Bronchus fibroblast of lung (primary cell): ENCODE measurements at places on chromosomes 6 and 20. TPM values are rescaled to one million over a fixed set of nuclear protein-coding genes. Genes with fewer than 3 reads are reported as not detected.

The ZNF334 gene
- total RNA-seq: 1.7 and 1.8 TPM in 2 replicates

The TNFRSF21 gene
- 6.7 and 8.2 TPM in 2 replicates for total RNA-seq

The METTL24 gene
- not detected in 2 replicates for total RNA-seq

The KIAA0408 gene
- total RNA-seq: 0.30 and 0.84 TPM in 2 replicates

The HTR1B gene
- total RNA-seq: 2.2 and 3.5 TPM in 2 replicates

The SLC22A1 gene
- under 0.01 TPM in 1 of 2 replicates, not detected in the other for total RNA-seq

The GRM1 gene
- total RNA-seq: not detected in 2 replicates

The WFDC12 gene
- not detected in 2 replicates for total RNA-seq

The HAO1 gene
- not detected in 2 replicates for total RNA-seq

The OSBPL2 gene
- 11.9 and 14.0 TPM in 2 replicates for total RNA-seq

The RBBP8NL gene
- not detected in 2 replicates for total RNA-seq

The KIZ gene
- total RNA-seq: 7.9 and 12.4 TPM in 2 replicates

The ARFGEF3 gene
- total RNA-seq: under 0.01 TPM in 2 replicates

The BPIFB4 gene
- total RNA-seq: not detected in 2 replicates

The DNAAF9 gene
- total RNA-seq: 5.9 and 6.7 TPM in 2 replicates

The DEF6 gene
- 3.0 and 4.0 TPM in 2 replicates for total RNA-seq

The SNX3 gene
- 101 and 106 TPM in 2 replicates for total RNA-seq

The PTCHD4 gene
- 0.34 and 0.59 TPM in 2 replicates for total RNA-seq

The FIG4 gene
- 8.9 and 10.7 TPM in 2 replicates for total RNA-seq

The TBX18 gene
- 9.4 and 10.7 TPM in 2 replicates for total RNA-seq

The BANF2 gene
- total RNA-seq: not detected in 2 replicates

The RSPO3 gene
- not detected in 2 replicates for total RNA-seq

The HIVEP2 gene
- total RNA-seq: 4.5 and 4.7 TPM in 2 replicates

The TSPO2 gene
- not detected in 2 replicates for total RNA-seq

The APOM gene
- 2.9 and 3.6 TPM in 2 replicates for total RNA-seq

The POU3F2 gene
- not detected in 2 replicates for total RNA-seq

The HTR1E gene
- not detected in 2 replicates for total RNA-seq

The RAB44 gene
- total RNA-seq: under 0.01 TPM in 1 of 2 replicates, not detected in the other

The GPRC6A gene
- total RNA-seq: not detected in 2 replicates

The IMPG1 gene
- 0.30 TPM in 1 of 2 replicates, not detected in the other for total RNA-seq

The SCGN gene
- not detected in 2 replicates for total RNA-seq

The TCP11 gene
- 0.15 and 0.50 TPM in 2 replicates for total RNA-seq

The CCN5 gene
- total RNA-seq: 1.6 and 3.4 TPM in 2 replicates

The ZNF341 gene
- 1.3 and 1.9 TPM in 2 replicates for total RNA-seq

The CLPSL2 gene
- total RNA-seq: not detected in 2 replicates

The CST1 gene
- not detected in 2 replicates for total RNA-seq

The RAET1E gene
- total RNA-seq: under 0.01 TPM in 1 of 2 replicates, not detected in the other

The PLN gene
- total RNA-seq: not detected in 2 replicates

The MEP1A gene
- not detected in 2 replicates for total RNA-seq

The IL17F gene
- not detected in 2 replicates for total RNA-seq

The ABHD12 gene
- total RNA-seq: 79.2 and 82.8 TPM in 2 replicates
